ENCODE measurements at places on chromosomes 16 and 17. TPM values are rescaled to one million over a fixed set of nuclear protein-coding genes. Genes with fewer than 3 reads are reported as not detected.

Gene EXOSC6
- 38.6 TPM for total RNA-seq

Gene NPIPB6
- total RNA-seq, result 16.7 TPM

Gene NPEPPS
- 104 TPM for total RNA-seq

GRCh38 chr17:42341568-42341967 lies 46.7 kb downstream of the STAT3 start:
- no peak for DNase-seq

Gene PLLP
- 39.4 TPM for total RNA-seq

GRCh38 chr16:2777903-2778629 lies 986 bp upstream of the ELOB start:
- DNase-seq, result peak; percentile 40

DNA sequence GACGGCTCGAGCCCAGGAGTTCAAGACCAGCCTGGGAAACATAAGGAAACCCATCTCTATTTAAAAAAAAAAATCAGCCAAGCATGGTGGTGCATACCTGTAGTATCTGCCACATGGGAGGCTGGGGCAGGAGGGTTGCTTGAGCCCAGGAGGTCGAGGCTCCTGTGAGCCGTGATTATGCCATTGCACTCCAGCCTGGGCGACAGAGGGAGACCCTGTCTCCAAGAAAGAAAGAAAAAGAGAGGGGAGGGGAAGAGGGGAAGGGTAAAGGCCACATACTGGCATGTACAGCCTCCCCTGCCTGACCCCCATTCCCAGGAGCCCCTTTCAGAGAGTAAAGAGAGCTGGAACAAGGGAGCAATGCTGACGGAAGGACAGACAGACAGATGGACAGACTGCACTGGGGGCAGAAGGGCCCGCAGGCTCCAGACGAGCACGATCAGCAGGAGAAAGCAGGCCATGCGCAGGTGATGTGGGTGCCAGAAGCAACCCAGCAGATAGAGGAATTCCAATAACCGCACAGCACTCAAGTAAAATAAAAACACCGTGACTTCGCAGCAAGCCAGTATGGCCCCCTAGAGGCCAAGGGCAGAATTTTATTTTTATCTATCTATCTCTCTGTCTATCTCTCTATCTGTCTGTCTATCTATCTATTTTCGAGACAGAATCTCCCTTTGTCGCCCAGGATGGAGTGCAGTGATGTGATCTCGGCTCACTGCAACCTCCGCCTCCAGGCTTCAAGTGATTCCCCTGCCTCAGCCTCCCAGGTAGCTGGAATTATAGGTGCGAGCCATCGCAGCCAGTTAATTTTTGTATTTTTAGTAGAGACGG lies 27.1 kb upstream of the SNN start:
- DNase-seq, result peak; percentile 35

DNA sequence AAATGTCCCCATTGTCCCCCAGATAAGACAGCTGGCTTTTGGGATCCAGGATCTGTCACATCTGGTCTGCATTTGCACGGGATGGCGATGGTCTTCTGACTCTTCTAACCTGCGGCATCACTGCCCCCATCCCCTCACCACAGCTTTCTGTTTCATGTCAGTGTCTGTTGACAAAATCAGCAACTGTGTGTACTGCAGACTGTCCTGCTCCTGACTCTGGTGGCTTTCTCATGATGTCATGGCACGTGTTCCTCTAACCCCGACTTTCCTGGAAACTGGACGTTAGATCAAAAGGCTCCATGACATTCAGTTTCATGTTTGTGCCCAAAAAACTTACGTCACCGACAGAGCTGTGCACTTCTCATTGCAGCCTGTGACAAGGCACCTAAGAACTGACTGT lies 30.1 kb upstream of the CPNE2 start:
- no peak for DNase-seq

- peak; percentile 63 for DNase-seq
Observed at GRCh38 chr16:24609740-24610415, 70.5 kb downstream of the RBBP6 start.

Gene P2RX5
- total RNA-seq, result 3.0 TPM

DNA sequence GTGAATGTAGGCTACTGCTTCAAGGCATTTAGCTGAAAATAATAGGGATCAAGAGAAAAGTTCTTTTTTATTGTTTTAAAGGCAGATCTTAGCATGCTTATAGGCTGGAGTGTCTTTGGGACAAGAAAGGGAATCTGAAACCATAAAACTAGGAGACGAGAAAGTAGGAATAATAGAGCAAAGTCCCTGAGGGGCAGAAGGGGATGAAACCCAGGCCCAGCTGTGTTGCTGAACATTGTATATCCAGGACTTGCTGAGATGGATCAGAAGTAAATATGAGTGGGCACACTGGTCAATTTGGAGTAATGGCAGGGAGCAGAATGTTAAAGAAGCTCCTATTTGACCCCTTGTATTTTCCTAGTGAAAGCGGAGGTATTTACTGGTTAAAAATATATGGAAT lies 9.3 kb downstream of the ZNF689 start:
- no peak for DNase-seq

DNA sequence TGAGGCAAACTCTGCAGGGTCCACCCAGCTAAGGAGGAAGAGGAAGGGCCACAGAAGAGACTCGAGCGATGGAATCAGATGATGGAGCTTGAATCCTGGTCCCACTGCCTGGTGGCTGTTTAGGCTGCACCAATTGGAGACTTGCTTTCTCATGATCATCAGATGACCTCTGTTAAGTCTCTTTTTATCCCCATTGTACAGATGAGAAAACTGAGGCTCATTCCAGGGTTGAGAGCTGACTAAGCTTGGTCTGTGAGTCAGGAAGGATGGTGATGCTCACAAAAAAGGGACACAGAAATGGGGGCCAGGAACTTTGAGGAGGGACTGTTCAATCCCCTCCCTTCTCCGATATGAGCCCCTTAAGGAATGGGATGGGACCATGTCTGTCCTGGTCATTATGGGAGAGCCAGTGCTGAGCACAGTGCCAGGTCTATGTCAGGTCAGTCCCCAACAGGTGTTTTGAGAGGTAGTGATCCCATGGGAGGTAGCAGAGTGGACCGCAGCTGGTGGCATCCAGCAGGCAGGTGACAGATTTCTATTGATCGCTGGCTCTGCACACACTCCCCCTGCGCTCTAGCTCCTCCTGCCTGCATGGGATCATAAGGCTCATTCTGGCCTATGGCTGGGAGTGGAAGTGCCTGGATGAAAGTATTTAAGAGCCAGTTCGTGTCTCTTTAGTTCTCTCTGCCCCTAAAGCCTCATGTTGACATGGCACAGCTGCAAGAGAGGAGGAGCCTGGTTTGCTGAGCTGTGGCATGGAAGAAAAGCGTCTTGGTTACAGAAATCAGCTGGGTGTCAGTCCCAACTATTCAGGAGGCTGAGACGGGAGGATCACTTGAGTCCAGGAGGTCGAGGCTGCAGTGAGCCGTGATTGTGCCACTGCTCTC lies 27.2 kb downstream of the SNX20 start:
- DNase-seq, result no peak

- DNase-seq, result no peak
Observed at GRCh38 chr16:7318686-7319085, 14.0 kb upstream of the RBFOX1 start.

- no peak for DNase-seq
Observed at GRCh38 chr17:35257208-35257659, 14.4 kb downstream of the SLFN5 start.

Gene CES4A
- 25.0 TPM for total RNA-seq

DNA sequence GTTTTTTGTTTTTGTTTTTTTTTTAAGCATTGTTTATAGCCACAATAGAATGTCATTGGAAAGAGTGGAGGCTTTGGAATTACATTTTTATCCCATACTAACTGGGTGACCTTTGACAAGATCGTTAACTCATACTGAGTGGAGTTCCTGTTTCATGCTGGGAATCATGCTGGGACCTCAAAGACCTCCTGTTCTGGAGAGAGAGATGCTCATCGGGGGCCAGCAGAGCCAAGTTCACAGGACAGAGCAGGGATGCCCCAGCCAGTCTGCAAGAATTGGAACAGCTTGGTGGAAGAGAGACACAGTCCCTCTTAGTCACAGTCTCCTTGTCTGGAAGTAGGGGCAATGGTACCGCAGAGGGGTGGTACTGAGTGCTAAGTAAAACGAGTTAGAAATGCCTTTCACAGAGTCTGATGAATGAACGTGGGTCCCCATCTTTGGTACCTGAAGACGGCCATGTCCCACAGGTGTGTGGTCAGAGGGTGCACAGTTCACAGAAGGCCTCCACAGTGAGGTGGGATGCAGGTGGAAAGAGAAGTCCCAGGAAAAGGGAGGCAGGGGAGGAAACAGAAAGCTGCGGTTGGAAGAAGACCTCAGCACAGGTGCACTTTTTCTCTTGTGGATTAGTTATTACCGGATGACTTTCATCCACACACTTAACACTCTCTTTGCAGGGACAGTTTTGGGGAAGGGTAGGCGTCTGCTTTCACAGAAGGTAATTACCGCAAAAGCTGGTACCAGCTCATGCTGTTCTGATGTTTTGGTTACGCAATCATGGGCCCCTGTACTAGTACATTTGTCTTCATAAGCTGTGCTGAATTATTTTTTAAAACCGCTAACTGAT lies 147.8 kb downstream of the PRKCA start:
- DNase-seq, result no peak

Gene TRPV2
- total RNA-seq, result 7.7 TPM

DNA sequence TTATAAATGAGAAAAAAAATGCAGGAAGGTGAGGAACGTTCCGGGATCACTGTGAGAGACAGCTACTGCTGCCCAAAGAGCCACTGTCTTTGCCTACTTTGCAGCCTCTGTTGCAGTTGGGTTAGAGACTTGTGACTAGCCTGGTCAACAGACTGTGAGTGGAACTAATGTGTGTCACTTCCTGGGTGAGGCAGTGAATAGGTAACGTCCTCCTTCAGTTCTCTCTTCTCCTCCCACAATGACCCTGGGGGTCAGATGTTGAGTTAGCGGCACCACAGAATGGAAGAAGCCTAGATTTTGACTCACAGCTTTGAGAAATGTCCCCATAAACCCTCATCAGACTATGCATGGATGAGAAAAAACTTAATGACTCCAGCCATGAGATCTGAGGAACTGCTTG lies 5.2 kb downstream of the C16orf46 start:
- no peak for DNase-seq

Gene MYH1
- total RNA-seq, result 0.93 TPM

- no peak for DNase-seq
Observed at GRCh38 chr17:28057731-28058246, 15.3 kb downstream of the NLK start.

Gene UBE2Z
- total RNA-seq, result 107 TPM

Gene TNFSF12
- total RNA-seq, result 20.6 TPM

Measured in testis (tissue), 5 donors.